ENCODE measurements at places on chromosomes 13 and 19.

GRCh38 chr13:108322206-108322824, 52.8 kb downstream of the TNFSF13B start:
- no peak for DNase-seq

- no peak for DNase-seq
Observed at GRCh38 chr13:100537486-100537885, 51.1 kb downstream of the GGACT start.

DNA sequence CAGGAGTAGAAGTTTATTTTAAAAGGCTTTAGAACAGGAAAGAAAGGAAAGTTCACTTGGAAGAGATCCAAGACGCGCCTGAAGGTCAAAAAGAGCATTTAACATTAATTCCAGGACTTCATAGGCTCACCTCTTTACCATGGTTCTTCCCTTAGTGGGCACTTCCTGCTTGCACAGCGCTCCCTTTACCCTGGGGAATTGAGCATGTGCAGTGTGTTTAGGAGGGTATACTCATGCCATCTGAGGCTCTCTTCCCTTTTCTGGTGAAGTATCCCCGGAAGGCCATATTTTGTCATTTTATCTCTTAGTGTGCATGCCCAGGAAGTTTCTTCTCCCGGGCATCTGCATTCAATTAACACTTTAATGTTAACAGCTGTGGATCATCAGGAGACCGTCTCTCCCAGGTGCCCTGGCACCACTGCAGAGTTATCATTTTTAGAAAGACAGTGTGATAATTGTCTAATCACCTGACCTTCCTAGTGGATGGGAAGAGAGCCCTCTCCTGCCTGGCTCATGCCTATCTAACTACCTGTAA, 66.1 kb upstream of the ABCC4 start:
- DNase-seq = no peak

DNA sequence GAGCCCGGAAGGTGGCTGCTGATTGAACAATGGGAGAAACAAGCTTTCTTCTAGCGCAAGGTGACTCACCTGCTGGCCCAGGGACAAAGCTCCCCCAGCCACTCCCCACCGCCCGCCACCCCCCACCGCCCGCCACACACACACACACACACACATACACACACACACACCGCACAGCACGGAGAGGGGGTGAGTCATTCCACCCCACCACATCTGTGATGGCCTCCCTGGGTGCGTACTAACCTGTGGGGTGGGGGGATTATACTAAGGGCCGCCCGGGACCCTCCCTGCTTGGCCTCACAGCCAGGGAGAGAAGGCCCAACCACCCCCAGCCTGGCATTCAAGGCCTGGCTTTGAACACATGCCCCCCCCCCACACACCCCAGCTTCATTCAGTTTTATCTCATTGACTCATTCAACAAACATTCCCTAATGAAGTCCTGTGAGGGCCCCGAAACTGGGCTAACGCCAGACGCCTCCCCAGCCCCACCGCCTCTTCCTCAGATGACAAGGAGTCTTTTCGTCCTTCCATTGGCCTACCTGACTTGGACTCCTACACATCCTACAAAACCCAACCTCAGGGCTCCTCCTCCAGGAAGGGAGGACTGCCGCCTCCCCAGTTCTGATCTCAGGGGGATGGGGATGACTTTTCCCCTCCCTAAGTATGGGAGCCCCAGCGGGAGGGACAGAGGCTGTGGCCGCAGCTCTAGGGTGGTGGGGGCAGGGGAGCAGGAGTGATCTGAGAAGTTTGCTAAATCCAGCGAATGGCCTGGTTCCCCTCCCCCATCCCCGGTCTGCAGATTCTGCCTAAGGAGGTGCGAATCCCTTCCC, 5.8 kb upstream of the ONECUT3 start:
- no peak for DNase-seq

Data from left ventricle myocardium inferior (tissue), 1 donor.